ENCODE measurements at places on chromosomes 6 and 20. TPM values are rescaled to one million over a fixed set of nuclear protein-coding genes. Genes with fewer than 3 reads are reported as not detected.

The SLC17A2 gene
- not detected for total RNA-seq

The SPTLC3 gene
- not detected for total RNA-seq

The SMLR1 gene
- total RNA-seq, result not detected

The PRSS16 gene
- total RNA-seq, result 14.5 TPM

DNA sequence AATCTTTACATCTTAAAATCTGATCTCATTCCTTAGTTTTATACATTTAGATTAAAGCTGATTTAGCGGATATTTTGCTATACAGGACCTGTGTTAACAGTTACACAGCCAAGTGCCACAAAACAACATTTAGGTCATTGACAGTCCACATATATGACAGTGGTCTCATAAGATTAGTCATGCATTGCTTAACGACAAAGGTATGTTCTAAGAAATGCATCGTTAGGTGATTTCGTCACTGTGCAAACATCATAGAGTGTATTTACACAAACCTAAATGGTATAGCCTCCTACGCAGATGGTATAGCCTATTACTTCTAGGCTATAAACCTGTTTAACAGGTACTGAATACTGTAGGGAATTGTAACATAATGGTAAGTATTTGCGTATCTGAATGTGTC is 21.6 kb downstream of the ADGRG6 start:
- H3K27me3 ChIP-seq, result no peaks in the 10 kb centered on the region
- no peaks in the 10 kb centered on the region for H3K36me3 ChIP-seq
- no peak for DNase-seq
- H3K27ac ChIP-seq, result no peak overlapping the region
- H3K4me3 ChIP-seq, result no peak overlapping the region
- peaks cover 13% of the 10 kb centered on the region for H3K4me1 ChIP-seq

GRCh38 chr20:13419477-13419876 is 198.4 kb downstream of the ISM1 start:
- no peaks in the 10 kb centered on the region for H3K4me1 ChIP-seq
- no peaks in the 10 kb centered on the region for H3K27me3 ChIP-seq
- no peak overlapping the region for H3K27ac ChIP-seq
- no peak overlapping the region for H3K4me3 ChIP-seq
- DNase-seq, result no peak
- H3K36me3 ChIP-seq, result no peaks in the 10 kb centered on the region

- H3K4me1 ChIP-seq, result no peaks in the 10 kb centered on the region
- H3K36me3 ChIP-seq, result no peaks in the 10 kb centered on the region
- no peaks in the 10 kb centered on the region for H3K27me3 ChIP-seq
Measured at GRCh38 chr6:123439371-123439770, 197.4 kb downstream of the TRDN start.

GRCh38 chr6:6046716-6047115 is 40.0 kb upstream of the NRN1 start:
- DNase-seq, result no peak
- peaks cover 8% of the 10 kb centered on the region for H3K27me3 ChIP-seq
- no peak overlapping the region for H3K27ac ChIP-seq
- H3K36me3 ChIP-seq, result no peaks in the 10 kb centered on the region

- no peaks in the 10 kb centered on the region for H3K27me3 ChIP-seq
- H3K27ac ChIP-seq, result no peak overlapping the region
- no peak overlapping the region for H3K4me3 ChIP-seq
- no peak for DNase-seq
- no peaks in the 10 kb centered on the region for H3K36me3 ChIP-seq
Measured at GRCh38 chr6:16437095-16437494, 198.7 kb downstream of the GMPR start.

- no peaks in the 10 kb centered on the region for H3K27me3 ChIP-seq
- H3K4me1 ChIP-seq, result no peaks in the 10 kb centered on the region
- H3K27ac ChIP-seq, result no peak overlapping the region
- no peaks in the 10 kb centered on the region for H3K36me3 ChIP-seq
Measured at GRCh38 chr6:11185204-11185842, 47.1 kb downstream of the NEDD9 start.

- no peaks in the 10 kb centered on the region for H3K27me3 ChIP-seq
- no peak overlapping the region for H3K27ac ChIP-seq
- no peaks in the 10 kb centered on the region for H3K36me3 ChIP-seq
- DNase-seq, result no peak
- H3K4me1 ChIP-seq, result no peaks in the 10 kb centered on the region
Measured at GRCh38 chr6:73349311-73349710, 4.8 kb downstream of the DPPA5 start.
